ENCODE measurements at places on chromosomes 4 and X.

GRCh38 chr4:56958111-56958517 lies 19.3 kb downstream of the NOA1 start:
- DNase-seq: peak; percentile 99

- no peak for DNase-seq
Observed at GRCh38 chr4:16505726-16506125, 279.5 kb upstream of the TAPT1 start.

DNA sequence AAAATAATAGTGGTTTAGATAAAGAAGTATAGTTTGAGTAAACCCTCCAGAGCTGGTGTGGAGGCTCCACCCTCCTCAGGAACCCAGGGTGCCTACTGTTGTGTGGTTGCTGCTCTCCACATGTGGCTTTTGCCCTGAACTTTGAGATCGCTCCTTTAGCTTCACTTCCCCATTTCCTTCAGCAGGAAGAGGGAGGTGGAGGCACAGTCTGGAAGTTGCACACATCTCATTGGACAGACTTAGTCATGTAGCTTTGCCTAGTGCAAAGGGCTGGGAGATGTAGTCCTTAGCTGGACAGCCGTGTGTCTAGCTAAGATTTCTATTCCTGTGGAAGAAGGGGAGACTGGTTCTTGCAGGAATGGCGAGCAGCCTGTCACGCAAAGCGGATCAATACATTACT lies 37.9 kb downstream of the RGS12 start:
- DNase-seq: no peak

GRCh38 chr4:41819621-41820020 lies 71.1 kb upstream of the PHOX2B start:
- no peak for DNase-seq

- no peak for DNase-seq
Observed at GRCh38 chr4:145168581-145169187, 11.7 kb downstream of the OTUD4 start.

DNA sequence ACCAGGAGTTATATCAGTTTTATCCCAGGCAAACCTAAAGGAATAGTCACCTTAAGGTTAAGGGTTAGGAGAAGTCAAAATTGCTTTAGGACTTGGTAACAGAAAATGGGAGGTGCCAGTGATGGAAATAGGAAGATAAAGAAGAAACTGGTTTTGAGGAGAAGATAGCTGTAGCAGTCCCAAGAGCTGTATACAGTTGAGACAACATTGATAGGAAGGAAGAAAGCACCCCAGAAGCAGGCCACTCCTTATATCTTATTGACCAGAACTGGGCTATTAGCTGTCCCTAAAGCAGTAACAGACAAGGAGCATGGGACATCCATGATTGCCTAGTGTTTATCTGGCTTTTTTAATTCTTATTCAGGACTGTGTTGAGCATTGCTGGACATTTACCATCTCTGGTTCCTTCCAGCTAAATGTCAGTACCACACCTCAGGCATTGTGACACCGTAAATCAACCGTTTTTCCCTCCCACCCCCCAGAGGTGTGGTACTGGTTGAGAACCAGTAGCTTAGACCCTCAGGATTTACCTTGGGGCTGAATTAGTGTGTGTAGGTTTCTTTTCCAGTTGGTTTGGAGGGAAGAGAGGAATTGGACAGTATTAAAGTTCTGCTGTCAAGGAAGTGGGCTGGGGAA lies 2.0 kb upstream of the PGRMC2 start:
- no peak for DNase-seq

DNA sequence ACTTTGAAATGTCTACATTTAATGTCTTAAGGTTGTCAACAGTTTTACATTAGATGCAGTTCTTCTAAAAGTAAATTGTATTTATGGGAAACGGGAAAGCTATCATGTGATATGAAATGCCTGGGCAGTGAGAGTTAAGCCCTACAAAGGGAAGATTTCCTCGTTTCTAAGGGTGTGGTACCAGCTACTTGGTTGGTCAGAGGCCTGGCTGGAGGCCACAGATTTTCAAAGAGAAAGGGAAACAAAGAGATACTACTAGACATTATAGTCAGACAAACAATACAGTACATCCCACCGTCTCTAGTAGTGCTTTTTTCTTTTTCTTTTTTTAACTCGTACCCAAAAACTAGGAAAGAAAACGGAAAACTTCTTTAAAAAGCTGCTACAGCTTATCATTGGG lies 467.8 kb downstream of the PCDH7 start:
- no peak for DNase-seq

GRCh38 chr4:164621886-164622521 lies 131.9 kb upstream of the SMIM31 start:
- peak; percentile 0 for DNase-seq

DNA sequence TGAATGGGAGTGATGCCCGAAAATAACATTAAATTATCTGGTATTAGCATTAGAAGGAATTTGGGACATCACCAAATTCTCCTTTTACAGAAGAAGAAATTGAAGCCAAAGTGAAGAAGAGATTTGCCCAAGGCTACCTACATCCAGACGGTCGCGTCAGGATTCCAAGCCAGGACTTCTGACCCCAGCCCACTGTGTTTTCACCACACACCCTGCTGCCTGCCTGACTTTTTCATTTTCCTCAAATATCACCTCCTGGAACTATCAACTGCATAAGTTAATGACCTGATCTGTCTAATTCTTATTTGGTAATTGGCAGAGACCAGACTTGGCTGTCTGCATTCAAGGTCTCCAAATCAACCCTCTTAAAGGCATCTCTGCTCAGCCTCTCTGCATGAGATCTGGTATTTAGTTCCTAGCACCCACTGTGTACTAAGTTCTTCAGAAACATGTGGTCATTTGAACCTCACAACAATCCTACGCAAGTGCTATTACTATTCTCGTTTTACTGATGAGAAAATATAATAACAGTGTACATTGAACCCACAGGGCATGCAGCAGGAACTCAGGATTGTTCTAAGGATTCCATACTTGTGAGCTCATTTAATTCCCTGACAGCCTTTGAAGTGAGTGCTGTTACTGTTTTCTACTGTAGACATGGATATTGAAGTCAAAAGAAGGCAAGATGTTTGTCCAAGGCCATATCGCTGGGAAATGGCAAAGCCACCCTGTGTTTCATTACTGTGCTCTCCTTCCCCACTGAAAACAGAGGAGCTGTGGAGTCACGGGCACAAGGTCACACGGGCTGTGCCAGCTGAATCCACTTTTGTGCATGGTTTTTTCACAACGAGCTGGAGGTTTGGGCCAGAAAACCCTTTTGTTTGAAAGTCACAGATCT lies 195.2 kb upstream of the C1QTNF7 start:
- DNase-seq: peak; percentile 90

- peak; percentile 69 for DNase-seq
Observed at GRCh38 chr4:53507671-53508286, 83.5 kb downstream of the LNX1 start.

- DNase-seq: no peak
Observed at GRCh38 chrX:124829930-124830329, 483.6 kb downstream of the SH2D1A start.

DNA sequence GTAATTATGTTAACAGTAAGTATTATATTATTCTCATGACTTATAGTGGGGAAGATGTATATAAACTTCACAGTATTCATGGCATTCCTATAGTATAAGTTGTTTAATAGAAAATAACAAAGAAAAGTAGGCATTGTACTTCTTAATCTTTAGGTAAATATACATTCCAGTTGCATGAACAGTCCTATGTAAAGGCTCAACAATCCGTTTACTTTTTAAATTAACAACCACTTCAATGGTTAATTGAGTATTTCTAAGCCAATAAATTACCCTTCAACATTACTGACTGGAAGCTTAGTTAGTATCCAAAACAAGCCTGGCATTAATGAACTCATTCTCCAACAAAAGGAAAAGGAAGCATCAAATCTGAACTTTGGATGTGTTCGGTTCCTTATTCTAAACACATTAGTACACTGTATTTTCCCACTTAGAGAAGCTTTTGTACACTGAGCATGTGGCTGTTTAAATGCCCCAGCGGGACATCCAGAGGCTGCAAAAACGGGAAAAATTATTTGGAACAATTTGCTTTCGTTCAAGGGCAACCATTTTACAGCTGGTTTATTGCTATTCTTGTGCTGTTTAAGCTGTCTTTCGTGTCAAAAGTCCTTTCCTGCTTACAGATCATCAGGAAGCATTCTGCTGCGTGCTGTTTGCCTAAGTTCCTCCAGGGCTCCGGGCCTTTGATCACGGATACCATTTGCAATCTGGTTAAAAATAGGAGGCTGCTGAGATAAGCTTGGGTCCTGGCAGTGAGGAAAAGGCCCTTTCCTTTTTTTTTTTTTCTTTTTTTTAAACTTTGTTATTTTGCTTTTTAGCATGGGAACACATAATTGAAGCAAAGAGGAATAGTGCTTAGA lies 460.3 kb downstream of the SPRY1 start:
- DNase-seq: peak; percentile 50

- DNase-seq: no peak
Observed at GRCh38 chrX:30561191-30561590, 16.4 kb downstream of the TASL start.

GRCh38 chr4:132383571-132384199 lies 765.4 kb upstream of the PCDH10 start:
- DNase-seq: peak; percentile 49

GRCh38 chrX:56728752-56729151 lies 291 bp upstream of the NBDY start:
- peak; percentile 26 for DNase-seq

- DNase-seq: no peak
Observed at GRCh38 chrX:39372115-39372514, 570.9 kb downstream of the MID1IP1 start.

GRCh38 chr4:159177265-159178150 lies 74.6 kb downstream of the RAPGEF2 start:
- DNase-seq: no peak

DNA sequence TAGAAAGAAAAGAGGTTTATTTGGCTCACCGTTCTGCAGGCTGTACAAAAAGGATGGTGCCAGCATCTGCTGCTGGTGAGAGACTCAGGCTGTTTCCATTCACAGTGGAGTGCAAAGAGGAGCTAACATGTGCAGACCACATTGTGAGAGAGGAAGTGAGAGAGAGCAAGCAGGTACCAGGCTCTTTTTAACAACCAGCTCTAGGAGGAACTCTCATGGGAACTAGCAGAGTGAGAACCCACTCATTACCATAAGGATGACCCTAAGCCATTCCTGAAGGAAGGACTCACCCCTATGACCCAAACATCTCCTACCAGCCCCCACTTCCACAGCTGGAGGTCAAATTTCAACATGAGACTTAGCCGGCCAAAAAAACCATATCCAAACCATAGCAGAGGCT lies 158.6 kb upstream of the ADGRL3 start:
- DNase-seq: no peak

GRCh38 chrX:9467751-9468150 lies 2.9 kb downstream of the TBL1X start:
- no peak for DNase-seq

- peak; percentile 41 for DNase-seq
Observed at GRCh38 chrX:72526534-72527508, 45.8 kb downstream of the HDAC8 start.

GRCh38 chr4:155544547-155544946 lies 122.1 kb upstream of the GUCY1A1 start:
- DNase-seq: no peak

GRCh38 chr4:184275766-184276165 lies 58.1 kb upstream of the ENPP6 start:
- no peak for DNase-seq

DNA sequence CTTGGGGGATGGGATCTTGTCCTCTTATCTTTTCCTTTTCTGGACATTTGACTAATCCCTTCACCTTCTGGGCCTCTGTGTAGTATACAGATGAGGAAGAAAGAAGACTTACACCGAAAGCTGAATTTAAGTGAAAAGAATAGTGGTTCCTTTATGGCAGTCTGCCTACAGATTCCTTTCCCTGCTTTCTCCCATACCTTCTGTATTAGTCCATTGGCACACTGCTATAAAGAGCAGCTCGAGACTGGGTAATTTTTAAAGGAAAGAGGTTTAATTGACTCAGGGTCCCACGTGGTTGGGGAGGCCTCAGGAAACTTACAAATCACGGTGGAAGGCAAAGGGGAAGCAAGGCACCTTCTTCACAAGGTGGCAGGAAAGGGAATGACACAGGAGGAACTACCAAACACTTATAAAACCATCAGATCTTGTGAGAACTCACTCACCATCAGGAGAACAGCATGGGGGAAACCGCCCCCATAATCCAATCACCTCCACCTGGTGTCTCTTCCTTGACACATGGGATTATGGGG lies 34.0 kb upstream of the CD38 start:
- no peak for DNase-seq

GRCh38 chr4:175346376-175346775 lies 428.2 kb downstream of the ADAM29 start:
- no peak for DNase-seq

GRCh38 chr4:180203349-180203748 lies 2039.9 kb upstream of the TENM3 start:
- no peak for DNase-seq

GRCh38 chrX:132433001-132433400 lies 55.8 kb downstream of the MBNL3 start:
- DNase-seq: no peak

GRCh38 chrX:44693255-44693654 lies 150.6 kb upstream of the DUSP21 start:
- no peak for DNase-seq

GRCh38 chr4:94469221-94469784 lies 17.6 kb downstream of the PDLIM5 start:
- DNase-seq: no peak

- no peak for DNase-seq
Observed at GRCh38 chr4:54228546-54228945, 547 bp upstream of the PDGFRA start.

DNA sequence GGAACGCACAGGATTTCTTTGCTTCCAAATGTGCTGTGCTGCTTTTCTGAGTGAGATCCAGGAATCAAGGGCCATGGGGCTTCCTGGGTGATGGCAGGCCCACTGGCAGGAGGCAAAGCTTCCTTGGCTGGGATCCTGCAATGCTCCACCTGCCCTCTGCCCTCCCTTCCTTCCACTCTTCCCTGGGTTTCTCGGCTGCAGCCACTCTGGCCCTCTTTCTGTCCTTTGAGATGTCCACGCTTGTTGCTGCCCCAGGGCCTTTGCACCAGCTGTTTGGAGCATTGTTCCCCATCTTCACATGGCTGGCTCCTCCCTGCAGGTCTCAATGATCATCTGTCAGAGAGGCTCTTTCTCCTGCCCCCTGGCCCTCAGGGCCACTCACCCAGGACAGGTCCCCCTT lies 78.9 kb downstream of the PSAPL1 start:
- no peak for DNase-seq

DNA sequence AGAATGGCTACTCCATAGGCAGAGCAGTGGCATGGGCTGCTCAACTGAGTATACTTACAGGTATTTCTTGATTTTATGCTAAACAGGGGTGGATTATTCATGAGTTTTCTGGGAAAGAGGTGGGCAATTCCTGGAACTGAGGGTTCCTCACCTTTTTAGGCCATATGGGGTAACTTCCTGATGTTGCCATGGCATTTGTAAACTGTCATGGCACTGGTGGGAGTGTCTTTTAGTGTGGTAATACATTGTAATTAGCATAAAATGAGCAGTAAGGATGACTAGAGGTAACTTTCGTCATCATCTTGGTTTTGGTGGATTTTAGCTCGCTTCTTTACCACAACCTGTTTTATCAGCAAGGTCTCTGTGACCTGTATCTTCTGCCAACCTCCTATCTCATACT lies 48.2 kb upstream of the HPSE start:
- DNase-seq: no peak
